Lower lobe of right lung (tissue), 2 donors: ENCODE measurements at places on chromosomes 2 and 18.

- DNase-seq: no peak
- H3K4me1 ChIP-seq: no peaks in the 10 kb centered on the region
- no peaks in the 10 kb centered on the region for H3K36me3 ChIP-seq
- no peak overlapping the region for H3K4me3 ChIP-seq
Observed at GRCh38 chr2:211437396-211437795, 881.0 kb downstream of the CPS1 start.

DNA sequence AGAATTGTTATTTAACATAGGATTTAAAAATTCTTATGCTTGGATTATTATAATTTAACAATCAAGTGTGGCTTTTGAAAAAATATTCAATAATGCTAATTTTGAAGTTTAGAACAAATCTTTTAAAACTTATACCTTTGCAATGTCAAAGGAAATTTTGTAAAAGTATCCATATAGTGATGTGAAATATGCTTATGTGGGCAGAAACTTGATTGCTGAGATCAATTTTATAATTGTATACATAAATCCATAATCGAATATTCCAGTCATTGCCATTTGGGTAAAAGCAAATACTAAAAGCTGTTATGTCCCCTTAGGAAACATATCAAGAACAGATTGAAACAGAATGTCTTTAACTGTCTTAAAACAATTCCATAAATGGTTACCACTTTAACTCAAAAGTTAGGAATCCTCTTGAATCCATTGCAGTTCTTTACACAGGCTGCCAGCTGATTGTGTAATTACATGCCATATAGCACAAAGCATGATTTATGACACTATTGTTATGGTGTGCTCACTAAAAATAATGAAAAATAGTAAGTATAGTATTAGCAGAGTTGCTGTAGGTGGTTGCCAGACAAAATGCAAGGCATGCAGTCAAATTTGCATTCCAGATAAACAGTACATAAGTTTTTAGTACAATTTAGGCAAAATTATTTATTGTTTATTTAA is 24.2 kb downstream of the PLCL1 start:
- H3K27me3 ChIP-seq: no peaks in the 10 kb centered on the region
- DNase-seq: no peak
- H3K4me1 ChIP-seq: peaks cover 4% of the 10 kb centered on the region
- no peak overlapping the region for H3K27ac ChIP-seq
- no peak overlapping the region for H3K4me3 ChIP-seq

- H3K27ac ChIP-seq: no peak overlapping the region
- peak overlapping the region; percentile 28 for H3K4me3 ChIP-seq
- peaks cover 10% of the 10 kb centered on the region for H3K4me1 ChIP-seq
- DNase-seq: no peak
Observed at GRCh38 chr2:50491541-50492476, 540.1 kb downstream of the NRXN1 start.

GRCh38 chr2:22904126-22904684 is 480.8 kb upstream of the KLHL29 start:
- no peaks in the 10 kb centered on the region for H3K36me3 ChIP-seq
- H3K27ac ChIP-seq: no peak overlapping the region
- H3K4me1 ChIP-seq: no peaks in the 10 kb centered on the region
- DNase-seq: peak; percentile 48

DNA sequence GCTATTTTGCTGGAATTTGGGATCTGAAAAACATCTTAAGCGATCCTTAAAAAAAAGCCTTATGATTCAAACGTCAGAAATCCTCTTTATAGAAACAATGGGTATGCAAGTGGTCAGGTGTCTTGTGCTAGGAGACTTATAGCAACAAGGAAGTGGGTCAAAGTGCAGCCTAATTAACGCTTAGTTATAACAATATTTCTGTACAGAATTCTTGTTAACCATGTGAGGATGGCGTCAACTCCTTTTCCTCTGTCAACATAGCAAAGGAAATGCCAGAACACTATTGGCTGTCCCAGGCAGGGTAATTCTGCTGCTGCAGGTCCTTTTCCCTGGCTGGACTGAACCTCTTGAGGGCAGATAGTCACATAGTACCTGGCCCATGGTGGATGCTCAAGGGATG is 189.4 kb downstream of the MSH2 start:
- DNase-seq: no peak
- H3K27me3 ChIP-seq: no peaks in the 10 kb centered on the region
- no peak overlapping the region for H3K4me3 ChIP-seq
- H3K36me3 ChIP-seq: no peaks in the 10 kb centered on the region
